Neural crest cell (in vitro differentiated cells): ENCODE measurements at places on chromosomes 2 and 18. TPM values are rescaled to one million over a fixed set of nuclear protein-coding genes. Genes with fewer than 3 reads are reported as not detected.

GRCh38 chr2:218023636-218024035 is 20.8 kb upstream of the TNS1 start:
- DNase-seq: no peak

- DNase-seq: no peak
Observed at GRCh38 chr18:59395226-59396175, 36.4 kb upstream of the LMAN1 start.

- DNase-seq: no peak
Observed at GRCh38 chr2:69100220-69100723, 87.3 kb downstream of the ANTXR1 start.

GRCh38 chr2:98350411-98350810 is 4.2 kb downstream of the CNGA3 start:
- no peak for DNase-seq

- no peak for DNase-seq
Observed at GRCh38 chr2:185456517-185456916, 282.1 kb upstream of the FSIP2 start.

- DNase-seq: no peak
Observed at GRCh38 chr2:146801886-146802285, 1042.9 kb upstream of the ACVR2A start.

- no peak for DNase-seq
Observed at GRCh38 chr2:229528846-229529245, 185.5 kb downstream of the DNER start.

- DNase-seq: no peak
Observed at GRCh38 chr2:234240917-234241316, 190.4 kb downstream of the SPP2 start.

DNA sequence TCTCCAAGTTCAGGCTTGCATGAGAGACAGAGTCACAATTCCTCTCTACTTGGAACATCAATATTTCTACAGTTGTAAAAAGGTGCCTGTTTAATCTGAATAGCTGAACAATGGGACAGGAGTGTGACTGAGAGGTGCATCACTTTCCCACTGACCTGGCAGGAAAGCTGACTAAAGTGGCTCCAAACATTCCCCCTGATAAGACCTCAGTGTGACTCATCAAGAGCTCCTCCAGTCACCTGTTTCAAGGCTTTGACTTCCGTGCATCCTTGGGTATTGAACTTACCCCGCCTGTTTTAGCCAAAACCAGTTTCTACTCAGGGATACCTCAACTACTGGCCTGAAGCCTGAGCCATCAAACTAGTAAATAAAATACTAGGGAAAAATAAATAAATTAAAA is 453.9 kb upstream of the DDX18 start:
- no peak for DNase-seq

DNA sequence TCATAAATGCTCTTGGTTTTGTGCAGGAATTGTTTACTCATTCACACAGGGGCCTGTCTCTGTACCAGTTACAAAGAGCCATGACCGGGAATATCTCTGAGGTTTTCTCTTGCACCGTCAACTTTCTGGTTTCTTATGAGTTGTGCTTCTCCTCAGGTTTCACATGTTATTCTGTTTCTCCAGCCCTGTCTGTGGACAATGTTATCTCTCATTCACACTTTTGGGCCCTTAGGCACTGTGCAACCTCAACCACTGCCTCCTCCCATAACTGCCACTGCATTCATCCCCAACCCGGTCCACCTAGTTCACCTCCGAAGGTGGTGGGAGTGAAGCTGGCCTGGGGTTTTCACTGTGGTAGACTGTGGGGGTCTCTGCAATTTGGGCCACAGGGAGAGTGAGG is 22.5 kb upstream of the NEDD4L start:
- no peak for DNase-seq

DNA sequence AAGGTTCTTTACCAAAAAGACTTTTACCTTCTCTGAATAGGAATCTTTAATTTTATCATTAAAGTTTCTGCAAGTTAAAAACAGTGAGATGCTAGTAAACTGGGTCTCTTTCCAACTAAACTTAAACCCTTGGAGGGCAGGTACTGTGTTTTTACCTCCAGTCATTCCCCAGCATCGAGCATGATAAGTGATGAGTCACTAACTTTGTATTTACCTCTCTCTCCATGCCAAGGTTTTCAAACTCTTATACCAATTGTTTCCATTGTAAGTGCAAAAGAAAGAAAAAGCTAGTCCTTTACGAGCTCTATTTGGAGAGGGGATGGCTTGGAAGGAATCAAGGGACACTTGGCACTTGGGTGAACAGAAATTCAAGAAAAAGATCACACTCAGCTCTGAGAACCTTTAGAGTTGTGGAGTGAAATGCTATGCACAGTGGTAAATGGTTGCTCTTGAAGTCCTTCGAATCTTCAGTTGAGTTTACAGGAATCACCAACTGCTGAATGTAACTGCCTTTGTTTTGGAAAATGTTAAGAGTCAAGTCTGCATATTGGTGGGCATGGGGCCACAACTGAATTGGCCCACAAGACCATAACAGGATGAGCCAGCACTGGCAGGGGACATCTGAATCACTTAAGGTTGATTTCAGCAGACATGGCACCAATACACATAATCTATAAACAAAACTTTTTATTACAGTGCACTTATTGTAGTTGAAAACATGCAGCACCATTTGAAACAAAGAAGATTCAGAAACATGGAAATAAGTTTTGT is 8.3 kb upstream of the RBM43 start:
- DNase-seq: no peak

- no peak for DNase-seq
Observed at GRCh38 chr2:237859533-237860272, at the start of gene RAMP1. Gene RAMP1, plus strand, starts transcription at chr2:237859623. Its CDS starts 53 bp downstream, at chr2:237859676.

DNA sequence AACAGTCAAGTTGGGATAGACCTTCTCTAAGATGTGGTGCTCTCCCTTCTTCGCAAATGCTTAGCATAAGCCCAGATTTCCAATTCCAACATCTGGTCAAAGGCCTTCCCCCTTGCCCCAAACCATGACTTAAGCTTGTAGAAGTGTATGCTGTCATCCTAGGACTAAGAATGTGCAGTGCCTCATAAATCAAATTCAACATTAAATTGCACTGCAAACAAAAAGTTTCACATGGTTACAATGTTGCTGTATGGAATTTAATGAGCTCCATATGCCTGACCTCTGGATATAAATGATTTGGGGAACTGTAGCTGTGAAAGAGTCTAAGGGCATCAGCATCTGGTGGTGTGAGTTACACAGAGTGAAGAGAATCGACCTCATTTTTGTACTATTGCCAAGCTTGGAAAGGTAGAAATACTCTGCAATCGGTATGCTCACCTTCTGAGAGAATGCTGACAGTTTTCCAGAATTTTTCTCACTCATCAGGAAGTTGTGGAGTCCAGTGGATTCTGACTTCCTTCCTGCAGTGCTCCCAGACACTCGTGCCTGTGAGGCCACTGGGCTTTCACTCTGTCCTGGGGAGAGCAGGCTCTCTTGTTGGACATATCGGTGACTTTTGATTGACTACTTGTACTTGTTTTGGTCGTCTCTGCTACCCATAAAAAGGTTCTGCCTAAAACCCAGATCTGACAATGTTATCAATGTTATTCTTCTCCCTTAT is 40.6 kb downstream of the FASTKD2 start:
- DNase-seq: no peak

DNA sequence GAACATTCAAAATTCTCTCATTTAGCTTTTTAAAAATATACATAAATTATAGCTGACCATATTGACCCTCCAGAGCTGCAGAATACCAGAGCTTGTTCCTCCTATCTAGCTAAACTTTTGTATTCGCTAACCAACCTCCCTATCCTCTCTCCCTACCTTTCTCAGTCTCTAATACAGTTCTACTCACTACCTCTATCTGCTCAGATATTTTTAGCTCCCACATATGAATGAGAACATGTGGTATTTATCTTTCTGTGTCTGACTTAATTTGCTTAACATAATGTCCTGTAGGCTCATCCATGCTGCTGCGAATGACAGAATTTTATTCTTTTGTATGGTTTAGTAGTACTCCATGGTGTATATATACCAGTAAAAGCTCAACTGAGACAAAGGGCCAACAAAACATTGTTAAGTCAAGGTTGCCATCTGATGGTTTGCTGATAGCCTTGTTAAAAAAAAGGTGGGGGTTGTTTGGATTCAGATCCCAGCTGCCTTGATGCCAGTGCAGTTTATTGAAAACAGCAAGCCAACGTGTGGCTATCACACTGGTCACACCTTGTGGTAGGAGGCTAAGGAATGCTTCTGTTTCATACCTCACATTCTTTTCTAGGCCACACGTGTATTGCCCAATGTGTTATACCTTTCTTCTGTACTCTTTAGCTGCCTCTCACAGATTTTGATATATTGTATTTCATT is 101.5 kb downstream of the VWA3B start:
- no peak for DNase-seq

DNA sequence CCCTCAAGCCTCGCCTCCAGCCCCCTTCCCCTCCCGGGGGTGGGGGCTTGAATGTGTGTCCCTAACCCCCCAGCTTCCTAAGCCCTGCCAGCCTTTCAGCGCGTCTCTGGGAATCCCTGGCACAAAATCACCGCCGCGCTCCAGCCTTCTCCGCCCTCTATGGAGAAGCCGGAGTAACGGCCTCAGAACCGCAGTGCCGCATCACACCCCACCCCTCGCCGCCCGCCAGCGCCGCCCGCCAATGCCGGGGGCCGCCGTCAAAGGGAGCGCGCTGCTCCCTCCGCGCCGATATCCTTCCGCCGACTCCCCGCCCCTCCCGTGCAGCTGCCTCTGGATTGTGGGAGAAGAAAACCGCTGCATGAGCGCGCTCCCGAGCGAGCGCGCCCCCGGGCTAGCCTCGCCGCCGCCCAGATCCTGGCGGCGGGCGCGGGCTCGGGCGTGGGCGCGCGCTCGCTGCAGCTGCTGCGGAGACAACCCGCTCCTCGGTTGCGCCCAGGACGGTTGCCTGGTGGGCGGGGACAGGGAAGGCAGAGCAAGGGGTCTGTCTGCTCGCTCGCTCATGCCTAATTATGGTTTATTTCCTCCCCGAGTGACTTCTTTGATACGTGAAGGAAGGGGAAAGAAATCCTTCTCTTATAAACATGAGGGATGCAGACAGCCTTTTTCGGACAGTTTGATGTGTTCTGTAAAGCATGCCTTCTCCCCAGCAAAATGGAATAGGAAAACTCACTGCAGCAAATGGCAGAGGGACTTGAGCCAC is at the start of gene CCDC88A:
Gene CCDC88A (minus strand): TSS at position 178 of the 760 bp plus-strand sequence. CDS start 777 bp downstream, outside the sequence.
- peak; percentile 99 for DNase-seq

DNA sequence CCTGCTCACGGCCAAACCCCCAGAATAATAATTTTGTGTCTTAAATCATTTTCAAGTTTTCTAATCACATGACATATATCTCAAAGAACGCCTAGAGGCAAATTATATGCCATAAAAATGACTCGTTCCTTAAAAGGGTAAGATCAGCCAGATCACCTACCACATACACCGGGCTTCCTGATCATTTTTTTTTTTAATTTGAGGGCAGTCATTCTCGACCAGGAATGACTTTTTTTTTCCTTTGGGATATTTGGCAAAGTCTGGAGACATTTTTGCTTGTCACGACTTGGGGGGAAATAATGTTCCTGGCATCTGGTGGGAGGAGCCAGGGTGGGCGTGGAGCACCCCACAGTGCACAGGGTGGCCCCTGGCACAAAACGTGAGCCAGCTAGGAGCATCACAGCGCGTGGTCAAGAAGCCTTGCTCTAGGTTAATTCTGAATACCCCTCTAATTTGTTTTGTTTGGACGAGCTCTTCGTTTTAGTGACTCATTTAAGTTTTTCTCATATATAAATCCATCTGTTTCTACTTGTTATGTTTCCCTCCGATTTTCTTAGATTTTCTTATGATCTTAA is 94.9 kb downstream of the TWIST2 start:
- no peak for DNase-seq

DNA sequence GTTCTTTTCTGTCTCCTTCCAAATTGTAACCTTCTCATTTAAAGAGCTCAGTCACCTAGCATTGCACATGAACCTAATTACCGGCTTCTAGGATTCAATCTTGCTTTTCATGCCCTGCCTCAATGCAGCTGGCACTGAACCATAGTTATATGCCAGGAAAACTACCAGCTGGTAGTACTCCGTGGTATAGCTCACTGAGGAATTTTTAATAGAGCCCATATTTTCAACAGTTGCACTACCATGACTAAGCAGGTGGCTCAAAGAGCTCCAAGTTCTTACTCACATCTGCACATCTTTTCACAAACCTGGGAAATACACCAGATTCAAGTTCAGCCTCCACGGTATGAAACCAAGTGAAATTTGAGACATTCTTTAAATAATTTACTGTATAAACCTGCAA is 363.5 kb downstream of the GRB14 start:
- DNase-seq: no peak

DNA sequence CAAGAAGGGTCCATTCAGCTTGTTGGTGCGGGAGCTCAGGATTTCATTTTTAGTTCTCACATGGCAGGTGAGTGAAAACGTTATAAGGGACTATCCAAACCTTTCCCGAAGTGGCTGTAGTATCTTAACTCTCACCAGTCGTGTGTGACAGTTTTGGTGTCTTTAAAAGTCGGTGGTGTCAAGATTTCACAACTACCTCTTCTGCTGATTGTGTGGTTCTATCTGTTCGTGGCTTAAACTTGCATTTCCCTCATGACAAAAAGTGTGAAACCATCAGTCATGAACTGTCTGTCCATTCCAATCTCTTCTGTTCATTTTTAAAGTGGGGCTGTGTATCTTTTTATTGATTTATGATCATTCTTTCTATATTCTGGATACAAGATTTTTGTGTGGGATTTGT is 3.8 kb upstream of the AQP12B start:
- no peak for DNase-seq

- DNase-seq: no peak
Observed at GRCh38 chr18:5772306-5773105, 122.8 kb downstream of the TMEM200C start.

DNA sequence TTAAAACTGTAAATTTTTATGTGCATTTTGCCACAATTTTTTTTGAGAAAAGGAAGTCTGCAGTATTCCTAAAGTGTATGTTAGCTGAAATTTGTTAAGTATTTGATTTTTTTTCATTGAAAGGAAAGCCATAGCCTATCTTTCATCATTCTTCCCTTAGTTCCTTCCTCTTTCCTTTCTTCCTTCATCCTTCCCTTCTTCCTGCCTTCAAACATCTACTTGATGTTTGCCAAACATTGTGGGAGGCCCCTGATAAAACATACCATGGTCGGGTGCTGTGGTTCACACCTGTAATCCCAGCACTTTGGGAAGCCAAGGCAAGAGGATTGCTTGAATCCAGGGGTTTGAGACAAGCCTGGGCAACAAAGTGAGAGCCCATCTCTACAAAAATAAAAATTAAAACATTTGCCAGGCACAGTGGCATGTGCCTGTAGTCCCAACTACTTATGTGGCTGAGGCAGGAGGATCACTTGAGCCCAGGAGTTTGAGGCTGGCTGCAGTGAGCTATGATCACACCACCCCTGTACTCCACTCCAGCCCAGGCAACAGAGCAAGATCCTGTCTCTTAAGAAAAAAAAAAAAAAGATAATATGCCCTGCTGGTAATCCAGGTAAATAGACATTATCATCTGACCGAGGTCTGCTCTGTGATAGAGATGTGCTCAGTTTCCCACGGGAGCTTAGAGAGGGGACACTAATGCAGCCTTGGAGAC is 278.4 kb upstream of the STON1 start:
- DNase-seq: no peak

GRCh38 chr2:238369591-238370040 is 49.3 kb downstream of the TRAF3IP1 start:
- DNase-seq: no peak

GRCh38 chr18:33369711-33370449 is 70.6 kb downstream of the CCDC178 start:
- DNase-seq: no peak

GRCh38 chr18:63679820-63680606 is 18.3 kb upstream of the SERPINB3 start:
- no peak for DNase-seq

The STARD6 gene
- total RNA-seq: 0.35 TPM in 1 of 2 replicates, not detected in the other

The STPG4 gene
- 0.26 and 0.34 TPM in 2 replicates for total RNA-seq

The OSR1 gene
- 0.33 and 0.45 TPM in 2 replicates for total RNA-seq

The AKAIN1 gene
- total RNA-seq: not detected in 2 replicates

The CDC42EP3 gene
- 15.7 and 17.5 TPM in 2 replicates for total RNA-seq

The SERPINB5 gene
- not detected in 2 replicates for total RNA-seq

The B3GNT7 gene
- 0.61 and 0.79 TPM in 2 replicates for total RNA-seq

The DSG1 gene
- total RNA-seq: not detected in 2 replicates
